Head of caudate nucleus (tissue), 42 donors: ENCODE measurements at places on chromosomes 5 and 9.

DNA sequence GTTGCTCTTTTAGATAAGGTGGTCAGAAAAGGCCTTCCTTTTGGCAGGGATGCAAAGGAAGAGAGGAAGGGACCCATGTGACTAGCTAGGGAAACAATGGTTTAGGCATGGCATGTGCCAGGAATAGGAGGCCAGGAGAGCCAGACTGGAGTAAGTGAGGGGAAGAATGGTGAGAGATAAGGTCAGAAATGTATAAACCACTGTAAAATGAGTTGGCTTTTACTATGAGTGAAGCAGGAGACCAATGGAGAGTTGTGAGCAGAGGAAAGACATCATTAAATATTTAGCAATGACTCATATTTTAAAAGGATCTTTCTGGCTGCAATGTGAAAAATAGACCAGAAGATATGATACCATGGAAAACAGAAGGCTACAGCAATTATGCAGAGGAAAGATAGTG, 50.9 kb downstream of the AP3B1 start:
- DNase-seq = no peak

DNA sequence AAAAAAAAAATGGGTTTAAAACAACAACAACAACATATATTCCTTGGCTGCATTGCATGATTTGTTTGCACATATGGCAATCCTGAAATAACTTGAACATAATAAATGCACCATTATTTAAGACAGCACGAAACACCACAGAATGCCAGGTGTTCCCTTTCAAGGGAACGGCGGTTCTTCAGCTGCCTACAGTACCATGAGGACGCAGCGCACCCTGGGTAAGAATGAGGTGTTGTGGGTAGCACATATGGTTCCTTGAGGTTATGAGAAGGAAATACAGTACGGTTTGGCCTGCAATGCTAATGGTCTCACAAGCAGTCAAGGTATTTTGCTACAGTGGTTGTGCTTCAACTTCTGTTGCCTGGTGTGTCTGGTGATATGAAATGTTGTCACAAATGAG, 174.8 kb downstream of the SLC12A2 start:
- no peak for DNase-seq

DNA sequence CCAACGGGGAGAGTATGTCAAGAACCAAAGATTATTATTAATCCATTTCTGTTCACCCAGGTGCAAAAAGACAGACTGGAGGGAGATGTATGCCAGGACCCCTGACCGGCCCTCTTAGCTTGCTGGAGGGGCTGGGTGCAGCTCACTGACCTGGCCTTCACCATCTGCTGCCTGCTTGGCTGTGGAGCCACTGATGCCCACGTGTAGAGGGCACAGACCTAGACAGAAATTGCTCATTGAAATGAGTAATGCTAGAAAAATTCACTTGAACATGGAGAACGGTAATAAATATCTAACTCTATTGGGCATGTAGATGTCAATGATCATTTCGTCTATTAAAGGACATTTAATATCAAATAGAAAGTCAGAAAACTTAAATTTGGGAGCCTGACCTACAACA, 58.8 kb upstream of the ERCC6L2 start:
- no peak for DNase-seq

GRCh38 chr9:123349691-123350480, 6.1 kb upstream of the CRB2 start:
- peak; percentile 74 for DNase-seq

DNA sequence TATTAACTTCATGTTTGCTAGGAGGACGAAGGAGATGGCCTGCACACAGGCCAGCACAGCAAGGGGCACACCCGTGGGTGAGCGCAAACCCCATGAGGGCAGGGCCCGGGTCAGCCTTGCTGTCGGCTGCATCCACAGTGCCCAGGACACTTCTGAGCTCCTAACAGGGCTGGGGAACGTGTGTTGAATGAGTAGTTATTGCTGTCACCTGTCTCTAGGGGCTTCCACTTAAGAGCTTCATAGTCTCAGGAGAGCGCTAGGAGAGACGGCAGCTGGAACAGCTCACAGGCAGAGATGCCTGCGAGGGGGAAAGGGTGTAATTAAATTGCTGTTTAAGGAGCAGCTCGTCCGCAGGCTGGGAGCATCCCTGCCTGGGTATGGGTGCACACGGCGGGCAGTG, 91.4 kb upstream of the NEURL1B start:
- DNase-seq = no peak

- DNase-seq = no peak
Observed at GRCh38 chr5:37323607-37324006, 47.3 kb downstream of the NUP155 start.

DNA sequence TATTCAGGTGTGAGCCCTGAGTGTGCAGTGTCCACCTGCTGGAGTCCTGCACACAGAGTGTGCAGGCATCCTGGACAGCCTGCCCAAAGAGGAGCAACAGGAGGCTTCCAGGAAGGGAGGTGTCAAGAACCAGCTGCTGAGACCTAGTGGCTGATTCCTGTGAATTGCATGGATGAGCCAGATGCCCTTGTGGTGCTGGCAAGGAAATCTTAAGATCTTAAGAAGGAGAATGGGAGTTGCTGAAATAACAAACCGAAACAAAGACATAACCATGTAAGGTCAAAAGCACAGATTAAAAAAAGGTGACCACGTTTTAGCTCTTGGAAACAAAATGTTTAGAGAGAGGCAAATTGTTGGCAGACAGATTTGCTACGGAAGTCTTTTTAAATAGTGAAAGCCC, 29.3 kb upstream of the RPS23 start:
- no peak for DNase-seq

- DNase-seq = no peak
Observed at GRCh38 chr5:98543490-98543889, 230.0 kb upstream of the RGMB start.

GRCh38 chr5:74255692-74256392, 384.7 kb downstream of the ENC1 start:
- DNase-seq = no peak

DNA sequence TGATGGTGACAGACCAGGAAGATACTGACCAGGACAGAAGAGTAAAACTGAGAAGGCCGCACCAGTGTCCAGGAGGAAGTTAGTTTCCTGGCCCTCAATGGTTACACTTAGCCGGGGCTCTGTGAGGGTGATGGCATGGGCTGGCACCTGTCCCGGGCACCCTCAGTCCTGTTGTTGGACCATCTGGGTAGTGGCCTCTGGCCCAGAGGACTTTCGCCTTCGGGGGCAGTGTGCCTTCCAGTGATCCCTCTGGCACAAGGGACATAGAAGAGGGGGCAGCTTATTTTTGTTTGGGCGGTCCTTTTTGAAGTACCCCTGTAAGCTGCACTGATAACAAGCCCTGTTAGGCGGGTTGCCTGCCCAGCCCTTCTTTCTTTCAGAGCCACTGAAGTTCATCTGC, 1108.6 kb downstream of the TAF11L14 start:
- DNase-seq = no peak

- DNase-seq = no peak
Observed at GRCh38 chr9:128159522-128159783, 612 bp upstream of the BBLN start.

GRCh38 chr5:109823597-109823996, 133.9 kb downstream of the MAN2A1 start:
- DNase-seq = no peak

- DNase-seq = no peak
Observed at GRCh38 chr9:33781736-33782135, 13.6 kb upstream of the PRSS3 start.

GRCh38 chr9:69579760-69580581, 92.2 kb downstream of the APBA1 start:
- no peak for DNase-seq

- no peak for DNase-seq
Observed at GRCh38 chr9:73133022-73133651, 18.5 kb upstream of the ANXA1 start.

DNA sequence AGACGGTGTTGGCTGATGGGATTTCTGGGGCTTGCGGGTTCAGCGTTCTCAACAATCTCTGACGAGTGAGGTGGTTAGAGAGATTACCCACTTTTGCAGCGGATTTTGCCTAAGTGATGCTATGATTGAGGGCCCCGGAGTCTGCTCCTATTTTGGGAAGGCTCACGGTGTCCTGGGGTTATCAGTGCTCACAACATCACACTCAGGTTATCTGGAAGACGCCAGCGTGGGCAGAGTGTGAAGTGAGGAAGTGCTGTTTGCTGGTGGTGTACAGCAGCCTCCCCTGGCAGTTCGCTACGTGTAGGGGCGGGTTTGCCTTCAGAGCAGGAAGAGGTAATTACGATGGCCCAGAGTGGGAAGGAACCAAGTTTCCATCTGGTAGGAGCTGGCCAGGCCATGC, 341.2 kb upstream of the IRX2 start:
- DNase-seq = no peak

DNA sequence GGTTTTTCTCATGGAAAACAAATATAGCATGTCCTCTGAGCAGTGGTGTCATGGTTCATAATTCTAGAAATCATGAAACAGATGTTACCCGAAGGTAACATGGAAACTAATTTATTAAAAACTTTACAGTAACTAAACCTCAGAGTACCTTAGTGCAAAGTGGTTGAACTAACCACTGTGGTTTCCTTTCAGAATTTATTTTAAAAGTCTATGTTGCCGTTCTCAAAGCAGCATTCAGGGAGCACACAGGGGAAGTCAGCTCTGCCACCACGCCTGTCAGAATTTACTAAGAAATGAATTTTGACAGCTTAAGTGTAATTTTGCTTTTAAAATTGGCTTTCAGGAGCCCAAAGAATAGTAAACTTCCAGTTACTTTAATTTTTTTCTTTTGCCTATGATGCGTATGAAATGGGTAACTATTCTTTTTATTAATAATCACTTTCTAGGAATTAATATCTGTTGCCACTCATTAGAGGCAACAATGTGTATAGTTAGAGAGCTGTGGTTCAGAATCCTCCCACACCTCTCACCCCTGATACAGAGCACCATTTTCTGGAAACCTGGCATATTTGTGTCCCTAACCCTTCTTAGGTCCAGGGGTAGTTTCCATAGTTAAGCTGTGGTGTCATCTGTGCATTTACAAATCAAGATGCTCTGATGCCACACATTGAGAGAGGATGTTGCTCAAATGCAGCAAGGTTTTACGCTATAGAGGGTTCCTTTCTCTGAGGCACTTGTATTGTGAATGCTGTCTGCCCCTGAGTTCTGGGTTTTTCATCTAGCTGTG, 202.6 kb downstream of the ZSWIM6 start:
- no peak for DNase-seq

- no peak for DNase-seq
Observed at GRCh38 chr9:116979456-116979855, 292.4 kb downstream of the TRIM32 start.

- DNase-seq = no peak
Observed at GRCh38 chr9:129962451-129962864, 80.5 kb downstream of the FNBP1 start.

DNA sequence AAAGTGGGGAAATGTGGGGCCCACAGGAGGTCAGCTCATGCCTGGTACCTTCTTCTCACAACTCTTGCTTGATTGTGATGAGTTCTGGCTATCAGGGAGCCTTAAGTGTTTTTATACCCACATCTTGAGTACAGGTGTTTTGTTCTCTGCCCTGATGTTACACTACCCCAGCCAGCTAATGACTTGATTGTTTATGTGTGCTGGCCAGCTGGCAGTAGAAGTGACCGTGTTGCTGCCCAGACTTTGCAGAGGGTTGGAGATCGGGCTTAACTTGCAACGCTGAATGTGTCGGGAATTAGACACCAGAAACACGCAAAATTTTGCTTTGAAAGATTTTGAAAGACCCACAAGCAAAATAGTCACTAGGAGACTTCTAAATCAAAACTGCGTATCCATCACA, 16.9 kb upstream of the ZDHHC11B start:
- no peak for DNase-seq

DNA sequence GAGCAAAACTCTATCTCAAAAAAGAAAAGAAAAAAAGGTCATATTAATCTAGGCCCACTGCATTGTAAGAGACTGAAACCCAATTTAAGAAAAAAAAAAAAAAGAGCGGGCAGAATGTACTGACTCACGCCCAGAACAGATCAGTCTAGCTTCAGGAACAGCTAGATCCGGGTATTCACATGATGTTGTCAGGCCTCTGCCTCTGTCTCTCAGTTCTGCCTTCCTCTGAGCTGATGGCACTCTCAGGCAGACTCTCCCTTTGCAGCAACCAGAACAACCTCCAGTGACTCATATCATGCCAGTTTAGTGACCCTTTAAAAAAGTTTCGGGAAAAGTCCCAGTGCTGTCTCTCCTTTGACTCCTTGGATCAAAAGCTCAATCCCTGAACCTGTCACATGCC, 53.0 kb downstream of the NEURL1B start:
- DNase-seq = no peak

GRCh38 chr5:124662181-124662781, 84.2 kb downstream of the ZNF608 start:
- DNase-seq = no peak

GRCh38 chr5:82416512-82416911, 138.4 kb upstream of the RPS23 start:
- DNase-seq = no peak

DNA sequence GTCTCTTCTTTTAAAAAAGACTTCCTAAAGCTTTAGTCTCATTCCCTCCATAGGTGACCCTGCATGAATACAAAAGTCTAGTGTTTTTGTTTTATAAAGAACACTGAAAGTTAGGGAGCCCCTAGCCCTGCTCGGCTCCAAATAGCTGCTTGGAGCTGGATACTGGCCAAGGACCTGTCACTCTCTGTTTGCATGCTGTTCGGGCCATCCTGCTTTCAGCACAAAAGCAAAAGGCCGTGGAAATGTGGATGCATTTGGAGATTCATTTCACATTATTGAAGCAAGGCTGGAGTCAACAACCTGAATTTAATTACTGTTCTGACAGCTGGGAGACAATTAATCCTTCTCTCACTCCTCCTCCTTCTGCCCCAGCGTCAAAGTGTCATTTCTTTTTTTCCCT, 151.7 kb upstream of the NMUR2 start:
- no peak for DNase-seq

DNA sequence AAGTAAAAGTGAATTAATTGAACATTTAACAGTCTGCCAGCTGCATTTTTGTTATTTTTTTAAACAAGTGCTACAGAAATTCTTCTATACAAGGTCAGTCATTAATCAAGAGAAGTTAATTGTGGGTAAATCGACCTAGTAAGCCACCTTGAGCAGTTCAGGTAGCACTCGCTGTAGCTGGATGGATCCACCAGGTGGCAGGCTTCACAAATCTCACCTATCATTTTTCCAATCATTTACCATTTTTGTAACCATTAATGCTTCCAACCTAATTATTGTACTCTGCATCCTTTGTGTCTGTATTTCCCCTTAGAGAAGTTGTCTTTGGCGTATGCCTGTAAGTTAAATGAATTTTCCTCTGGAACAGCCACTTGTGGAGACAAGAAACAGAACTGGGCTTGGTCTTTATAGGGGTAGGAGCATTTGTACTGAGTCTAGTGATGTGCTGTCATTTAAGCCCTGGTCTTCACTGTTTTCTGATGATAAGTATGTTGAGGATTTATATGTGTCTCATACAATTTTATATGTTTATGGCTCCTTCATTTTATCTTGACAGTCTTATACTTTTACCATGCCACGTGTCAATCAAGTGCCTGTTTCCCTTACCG, 39.5 kb downstream of the CD180 start:
- DNase-seq = peak; percentile 41

DNA sequence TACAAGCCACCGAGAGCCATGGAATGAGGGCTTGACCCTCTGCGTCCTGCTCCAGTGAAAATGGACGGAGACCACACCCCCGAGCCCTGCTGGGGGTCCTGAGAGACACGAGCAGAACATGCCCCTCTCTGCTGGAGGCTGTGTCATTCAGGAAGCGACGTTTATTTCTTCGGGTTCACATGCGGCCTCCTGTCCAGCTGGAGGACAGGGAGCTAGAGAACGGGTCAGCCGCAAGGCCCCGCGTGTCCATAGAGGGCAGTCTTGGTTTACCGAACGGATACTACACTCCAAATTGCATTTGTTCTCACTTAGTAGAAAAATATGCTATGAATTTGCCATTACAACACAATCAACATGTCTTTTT, 36.1 kb downstream of the MRPL36 start:
- no peak for DNase-seq

- DNase-seq = no peak
Observed at GRCh38 chr9:113808391-113809358, 67.4 kb upstream of the ZNF618 start.
